GM23248 (cell line): ENCODE measurements at places on chromosomes 3 and 15. TPM values are rescaled to one million over a fixed set of nuclear protein-coding genes. Genes with fewer than 3 reads are reported as not detected.

- no peak for DNase-seq
Measured at GRCh38 chr3:3125977-3126376, 763 bp upstream of the TRNT1 start.

DNA sequence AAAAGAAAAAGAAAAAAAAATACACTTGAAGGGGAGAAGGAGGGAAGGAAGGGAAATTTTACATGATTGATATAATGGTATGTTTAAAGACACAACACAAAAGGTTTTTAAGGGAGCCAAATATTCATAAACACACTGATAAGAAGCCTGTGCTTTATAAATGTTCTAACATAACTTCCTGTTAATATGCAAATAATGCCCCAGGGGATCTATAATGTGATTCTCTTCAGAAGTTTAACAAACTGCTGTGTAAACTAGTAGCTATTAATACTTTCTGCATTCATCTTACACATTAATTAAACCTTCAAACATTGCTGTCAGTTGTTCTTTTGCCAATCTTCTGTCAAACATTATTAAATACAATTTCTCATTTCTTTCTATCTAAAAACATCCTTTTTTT, 231.6 kb downstream of the TJP1 start:
- DNase-seq = no peak

Gene NEIL1
- polyA plus RNA-seq = 2.6 and 3.9 TPM in 2 replicates

GRCh38 chr15:82545002-82545401, 4.7 kb upstream of the RPS17 start:
- DNase-seq = no peak

- DNase-seq = no peak
Measured at GRCh38 chr3:17969985-17970568, 227.6 kb upstream of the TBC1D5 start.

GRCh38 chr3:114706591-114707232, 412.9 kb downstream of the TIGIT start:
- peak; percentile 72 for DNase-seq
